Epithelial cell of umbilical artery (primary cell): ENCODE measurements at places on chromosomes 1 and 21. TPM values are rescaled to one million over a fixed set of nuclear protein-coding genes. Genes with fewer than 3 reads are reported as not detected.

The ARHGEF16 gene
- total RNA-seq: 0.32 and 0.46 TPM in 2 replicates

The FMO3 gene
- not detected in 2 replicates for total RNA-seq

The SLC22A15 gene
- total RNA-seq: under 0.01 TPM in 1 of 2 replicates, not detected in the other

The OR2T29 gene
- total RNA-seq: not detected in 2 replicates

The PKP1 gene
- total RNA-seq: under 0.01 TPM in 1 of 2 replicates, not detected in the other

The IQCC gene
- total RNA-seq: 1.3 and 2.0 TPM in 2 replicates

The LMO4 gene
- 19.5 and 25.4 TPM in 2 replicates for total RNA-seq

The TNFSF4 gene
- 16.9 and 36.0 TPM in 2 replicates for total RNA-seq

The BNIPL gene
- total RNA-seq: 0.32 and 0.46 TPM in 2 replicates

The ILDR2 gene
- 0.61 TPM in 1 of 2 replicates, not detected in the other for total RNA-seq

The GNAT2 gene
- 0.32 TPM in 1 of 2 replicates, not detected in the other for total RNA-seq

The OR10J1 gene
- not detected in 2 replicates for total RNA-seq

The GPR52 gene
- total RNA-seq: 0.32 and 0.61 TPM in 2 replicates
